ENCODE measurements at places on chromosomes 3 and 15. TPM values are rescaled to one million over a fixed set of nuclear protein-coding genes. Genes with fewer than 3 reads are reported as not detected.

The TEX264 gene
- 10.5 TPM for total RNA-seq

- DNase-seq: no peak
Measured at GRCh38 chr15:39242345-39242744, 338.5 kb upstream of the THBS1 start.

GRCh38 chr15:90540768-90541167 is 11.0 kb downstream of the CRTC3 start:
- no peak for DNase-seq

DNA sequence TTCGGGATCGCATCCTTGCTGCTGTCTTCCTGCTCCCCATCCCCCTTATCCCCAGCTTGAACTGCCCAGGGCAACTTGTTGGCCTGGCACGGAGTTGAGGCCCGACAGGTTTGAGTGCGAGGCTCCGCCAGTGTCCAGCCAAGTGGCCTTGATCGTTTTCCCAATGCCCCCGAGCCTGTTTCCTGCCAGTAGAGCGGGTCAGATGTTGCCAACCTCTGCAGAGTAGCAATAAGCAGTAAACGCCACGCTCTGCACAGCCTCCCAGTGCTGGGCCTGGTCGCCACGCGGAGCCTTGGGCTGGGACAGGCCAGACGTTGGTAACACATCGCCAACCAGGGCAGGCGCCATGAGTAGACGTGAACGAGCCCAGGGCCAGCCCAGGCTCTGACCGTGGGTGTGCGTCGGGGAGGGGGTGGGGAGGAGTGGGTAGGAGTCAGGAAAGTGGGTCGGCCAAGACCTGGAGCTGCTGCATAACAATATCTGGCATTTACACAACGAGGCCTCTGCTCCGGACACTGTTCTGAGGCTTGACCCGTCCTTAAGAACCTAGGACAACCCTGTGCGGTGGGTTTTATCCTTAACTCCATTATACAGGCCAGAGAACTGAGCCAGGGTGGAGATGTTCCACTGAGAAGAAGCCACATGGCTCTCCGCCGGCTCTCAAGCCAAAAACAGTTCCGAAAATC is 444 bp upstream of the ABHD14A start:
- DNase-seq: no peak

- no peak for DNase-seq
Measured at GRCh38 chr3:102084006-102084405, 234.7 kb downstream of the NFKBIZ start.
